ENCODE measurements at places on chromosomes 4 and X.

- no peak for DNase-seq
Observed at GRCh38 chrX:29640106-29640505, 575.3 kb upstream of the MAGEB2 start.

DNA sequence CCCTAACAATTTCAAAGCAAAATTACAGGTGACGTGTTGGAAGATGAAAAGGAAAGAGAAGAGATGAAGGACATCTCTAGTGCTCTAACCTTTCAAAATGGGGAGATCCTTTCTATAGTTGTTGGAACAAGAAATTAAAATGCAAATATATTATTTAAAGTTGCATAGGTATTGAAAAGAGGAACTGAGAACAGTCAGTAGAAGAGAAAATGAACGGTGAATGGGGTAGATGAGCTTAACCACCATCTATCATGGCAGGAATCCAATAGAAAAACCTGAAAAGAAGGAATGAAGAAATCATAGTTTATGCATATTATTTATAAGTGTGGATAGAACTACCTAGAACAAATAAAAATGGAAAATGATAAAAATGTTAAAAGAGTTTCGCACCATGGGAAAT, 42.0 kb downstream of the ANXA5 start:
- no peak for DNase-seq

GRCh38 chrX:48945517-48946348, 11.7 kb downstream of the OTUD5 start:
- DNase-seq, result no peak

DNA sequence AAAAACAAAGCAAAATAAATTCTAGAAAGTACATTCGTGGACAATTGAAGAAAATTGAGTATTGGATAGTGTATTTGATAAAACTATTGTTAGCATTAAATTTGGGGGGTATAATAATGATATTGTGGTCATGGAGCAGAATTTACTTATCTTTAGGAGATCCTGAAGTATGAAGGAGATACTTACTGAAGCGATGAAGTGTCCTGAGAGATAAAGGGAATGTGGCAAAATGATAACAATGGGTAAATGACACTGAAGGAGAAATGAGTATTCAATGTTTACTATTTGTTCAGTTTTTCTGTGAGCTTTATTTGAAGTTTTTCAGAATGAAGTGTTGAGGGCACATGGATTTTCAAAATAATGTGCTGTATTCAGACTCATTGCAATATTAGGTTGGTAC, 30.0 kb upstream of the BLTP1 start:
- DNase-seq, result no peak

DNA sequence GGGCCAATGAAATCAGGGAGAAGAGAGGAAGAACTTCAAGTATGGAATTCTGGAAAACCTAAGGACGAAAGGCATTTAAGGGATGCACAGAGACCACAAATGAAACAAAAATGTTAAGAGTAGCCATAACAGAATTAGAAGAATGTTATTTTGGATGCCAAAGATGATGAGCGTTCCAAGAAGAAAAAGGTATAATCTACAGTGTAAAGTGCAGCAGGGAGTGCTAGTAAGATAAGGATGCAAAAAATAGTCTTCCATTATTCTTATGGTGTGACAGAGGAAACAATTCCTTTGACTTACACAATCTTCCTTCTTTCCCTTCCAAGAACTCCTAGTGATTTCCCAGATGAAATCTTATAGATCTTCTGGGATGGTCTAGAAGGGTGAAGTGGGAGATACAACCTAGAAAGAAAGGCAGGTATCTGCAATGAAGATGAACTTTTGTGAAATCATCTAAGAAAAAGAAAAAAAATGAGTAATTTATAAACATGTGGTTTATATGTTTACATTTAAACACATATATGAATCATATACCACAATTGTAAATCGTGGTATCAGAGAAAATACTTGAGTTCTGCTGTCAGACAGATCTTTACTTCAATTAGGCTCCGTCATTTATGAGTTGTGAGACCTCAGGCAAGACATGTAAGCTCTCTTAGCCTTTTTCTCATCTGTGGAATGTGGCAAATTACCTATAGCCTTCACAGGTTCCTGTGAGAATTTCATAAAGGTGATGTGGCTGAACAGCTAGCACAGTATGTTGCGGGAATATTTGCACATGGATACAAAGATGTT, 8.1 kb downstream of the MORF4L2 start:
- no peak for DNase-seq

GRCh38 chr4:39286263-39286662, 79.9 kb downstream of the RFC1 start:
- DNase-seq, result no peak

- no peak for DNase-seq
Observed at GRCh38 chr4:146379744-146380143, 142.0 kb downstream of the SLC10A7 start.

GRCh38 chr4:94669672-94670664, 87.8 kb upstream of the BMPR1B start:
- DNase-seq, result no peak

DNA sequence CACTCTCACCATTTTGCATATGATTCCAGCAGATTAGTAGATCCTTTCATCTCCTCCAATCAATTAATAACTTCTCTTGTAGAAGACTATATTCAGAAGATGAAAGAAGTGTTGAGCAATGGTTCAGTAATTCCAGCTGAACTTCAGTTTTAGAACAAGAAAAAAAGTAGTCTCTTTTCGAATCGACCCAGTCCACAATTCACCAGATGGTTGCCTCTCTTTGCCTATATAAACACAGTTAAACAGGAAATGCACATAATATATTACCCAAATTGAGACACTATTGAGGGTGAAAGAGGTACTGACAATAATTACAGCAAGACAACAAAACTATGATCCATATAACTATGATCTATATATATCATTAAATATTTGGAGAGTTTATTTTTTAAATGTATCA, 16.8 kb upstream of the FAM241A start:
- DNase-seq, result no peak

DNA sequence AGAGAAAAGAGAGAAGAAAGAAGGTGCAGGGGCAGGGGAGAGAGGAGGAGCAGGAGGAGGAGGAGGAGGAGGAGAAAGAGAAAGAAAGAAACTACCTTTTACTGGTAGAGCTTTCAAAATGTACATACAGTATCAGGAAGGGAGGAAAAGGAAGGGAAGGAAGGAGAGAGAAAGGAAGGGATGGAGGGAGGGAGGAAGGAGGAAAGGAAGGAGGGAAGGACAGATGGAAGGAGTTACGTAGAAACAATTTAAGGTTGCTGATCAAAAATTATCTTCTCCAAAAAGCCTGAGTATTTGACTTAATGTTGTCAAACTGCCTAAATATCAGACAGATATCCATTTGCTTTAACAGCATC, 13.4 kb downstream of the TBC1D9 start:
- DNase-seq, result no peak

DNA sequence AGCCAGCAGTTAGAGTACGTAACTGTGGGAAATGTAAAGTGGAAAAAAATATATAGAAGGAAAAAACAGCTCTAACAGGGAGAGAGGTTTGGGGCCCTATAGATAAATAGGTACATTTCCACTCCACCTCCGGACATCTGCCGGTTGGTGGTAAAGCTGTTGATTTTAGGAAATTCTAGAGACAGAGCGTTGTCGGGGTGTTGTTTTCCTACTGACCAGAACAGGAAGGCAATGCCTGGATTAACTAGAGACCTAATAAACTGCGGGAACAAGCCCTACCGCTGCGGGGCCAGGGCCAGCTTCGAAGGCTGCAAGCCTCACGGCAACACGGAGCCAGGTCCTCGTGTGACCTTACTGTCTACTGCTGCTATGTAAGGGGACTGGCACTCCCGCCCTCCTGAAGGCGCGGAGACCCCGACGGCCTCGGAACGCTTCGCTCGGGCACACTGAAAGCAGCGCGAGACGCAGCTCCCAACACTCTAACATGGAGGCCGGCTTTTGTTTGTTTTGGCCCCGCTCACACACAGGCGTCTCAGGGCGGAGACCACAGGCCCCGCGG, 702 bp upstream of the CDKN2AIP start:
- DNase-seq, result no peak

DNA sequence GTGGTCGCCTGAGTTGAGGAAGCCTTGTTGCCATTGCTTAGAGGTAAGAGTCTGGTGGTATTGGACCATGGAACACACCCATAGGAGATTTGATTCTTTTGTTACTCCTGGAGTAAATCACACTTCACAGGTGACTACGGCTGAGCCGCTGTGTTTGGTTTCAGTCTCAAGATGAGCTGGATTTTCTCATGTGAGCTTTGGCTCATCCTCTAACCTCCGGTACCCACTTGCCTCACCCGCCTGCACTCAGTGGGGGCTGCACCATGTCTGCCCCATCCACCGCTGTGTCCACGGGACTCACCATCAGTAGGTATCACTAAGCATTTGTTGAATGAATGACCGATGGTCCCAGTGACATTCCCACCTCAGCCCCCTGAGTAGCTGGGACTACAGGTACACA, 52.7 kb downstream of the HTT-AS start:
- no peak for DNase-seq

GRCh38 chrX:96449896-96450295, 234.7 kb upstream of the DIAPH2 start:
- no peak for DNase-seq

DNA sequence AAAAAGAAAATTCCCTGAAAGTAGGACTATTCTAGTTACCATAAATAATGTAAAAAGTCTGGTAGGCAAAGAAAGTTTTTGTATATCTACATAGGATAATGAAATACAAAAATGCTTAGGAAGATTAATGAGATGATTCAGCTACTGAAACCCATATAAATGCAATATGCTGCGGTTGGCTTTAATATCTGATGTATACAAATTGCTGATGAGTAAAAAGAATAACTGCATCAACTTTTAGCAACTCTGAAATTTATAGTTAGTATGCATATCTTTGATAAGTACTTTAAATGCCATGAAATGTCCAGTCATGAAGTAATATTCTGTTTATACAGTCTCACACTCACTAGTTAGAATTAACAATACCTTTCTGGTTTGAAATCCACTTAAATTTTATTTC, 404.8 kb downstream of the TLL1 start:
- DNase-seq, result peak; percentile 44

- DNase-seq, result no peak
Observed at GRCh38 chr4:88659055-88659889, 38.4 kb downstream of the NAP1L5 start.

GRCh38 chrX:1596676-1597344, 5.4 kb downstream of the AKAP17A start:
- no peak for DNase-seq

- no peak for DNase-seq
Observed at GRCh38 chr4:127362686-127363085, 270.1 kb upstream of the INTU start.

DNA sequence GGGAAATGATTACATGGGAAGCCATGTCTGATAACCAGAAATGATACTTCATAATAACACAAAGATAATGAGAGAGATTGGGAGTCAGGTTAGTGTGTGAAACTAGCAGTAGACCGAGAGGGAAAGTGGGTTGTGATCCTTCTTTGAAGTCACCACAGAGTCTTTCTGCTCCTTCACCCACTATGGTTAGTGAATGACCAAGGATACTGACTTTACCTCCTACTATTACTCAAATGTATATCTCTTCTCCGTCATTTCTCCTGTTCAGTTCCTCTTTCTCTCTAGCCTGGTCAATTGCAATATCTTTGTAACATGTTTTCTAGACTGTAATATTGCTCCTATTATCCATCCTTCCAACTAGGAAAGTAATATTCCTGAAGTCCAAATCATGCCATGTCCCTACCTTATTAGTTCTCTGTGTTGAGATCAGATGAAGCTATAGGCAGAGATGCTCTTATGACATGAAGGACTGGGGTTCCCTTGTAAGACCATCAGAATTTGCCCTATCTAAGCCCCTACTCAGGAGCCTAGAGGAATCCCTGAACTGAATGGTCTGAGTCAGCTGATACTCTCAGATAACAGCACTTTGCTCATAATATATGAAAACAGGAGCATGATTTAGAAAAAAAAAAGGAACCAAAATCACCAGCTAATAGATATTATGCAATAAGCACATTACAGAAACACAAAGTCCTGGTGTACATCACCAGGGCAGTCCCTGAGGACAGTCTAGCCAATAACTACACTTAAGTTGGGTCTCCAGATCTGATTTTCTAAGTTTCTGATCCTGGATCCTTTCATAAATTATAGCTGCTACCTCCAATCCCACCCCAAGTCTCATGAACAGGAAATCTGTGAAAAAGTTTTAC, 81.2 kb downstream of the SHROOM3 start:
- no peak for DNase-seq

DNA sequence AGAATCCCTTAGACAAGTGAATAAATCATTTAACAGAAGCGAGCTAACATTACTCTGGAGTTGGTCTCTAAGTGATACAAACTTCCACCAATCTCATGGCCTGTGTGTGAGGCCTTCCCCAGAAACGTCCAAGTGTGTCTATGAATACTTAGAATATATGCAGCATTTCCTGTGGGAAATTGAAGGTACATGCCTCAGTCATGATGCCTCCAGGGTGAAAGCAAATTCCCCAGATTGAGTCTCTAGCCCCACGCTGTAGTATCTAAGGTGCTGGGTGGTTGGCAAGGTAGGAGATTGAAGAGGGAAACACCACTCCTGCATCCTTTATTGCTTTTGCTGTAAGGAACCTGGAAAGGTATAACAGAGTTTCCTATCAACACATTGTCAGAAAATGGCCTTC, 113.8 kb downstream of the IL13RA2 start:
- no peak for DNase-seq

DNA sequence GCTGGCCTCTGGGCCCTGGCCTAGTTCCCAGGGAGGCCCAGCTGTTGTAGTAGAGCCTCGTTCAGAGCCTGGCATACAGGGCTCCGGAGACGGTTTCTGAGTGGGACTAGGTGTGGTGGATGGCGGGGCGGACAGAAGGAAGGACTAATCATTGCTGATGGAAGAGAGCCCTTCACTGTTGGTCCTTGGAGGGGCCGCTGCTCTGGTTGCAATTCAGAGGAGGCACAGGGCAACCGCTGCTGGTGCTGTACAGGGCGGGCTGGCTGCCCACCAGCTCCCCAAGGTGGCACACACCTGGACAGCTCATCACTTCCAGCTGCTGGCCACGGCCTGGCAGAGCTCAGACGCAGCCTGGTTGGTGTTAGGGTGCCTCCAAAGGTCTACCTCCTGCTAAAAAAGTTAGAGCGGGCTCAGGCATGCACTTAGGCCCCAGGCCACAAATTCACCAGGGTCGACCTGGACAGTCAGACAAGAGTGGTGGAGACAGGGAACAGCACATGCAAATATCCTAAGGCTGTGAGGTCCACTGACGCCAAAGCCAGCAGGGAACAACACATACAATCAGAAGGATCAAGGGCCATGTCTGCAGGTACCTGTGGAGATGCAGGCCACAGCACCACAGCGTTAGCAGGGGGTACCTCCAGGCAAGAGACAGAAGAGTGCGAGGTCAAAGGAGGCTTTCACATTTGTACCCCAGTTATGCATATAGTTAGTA, 7.5 kb upstream of the RNF4 start:
- no peak for DNase-seq

DNA sequence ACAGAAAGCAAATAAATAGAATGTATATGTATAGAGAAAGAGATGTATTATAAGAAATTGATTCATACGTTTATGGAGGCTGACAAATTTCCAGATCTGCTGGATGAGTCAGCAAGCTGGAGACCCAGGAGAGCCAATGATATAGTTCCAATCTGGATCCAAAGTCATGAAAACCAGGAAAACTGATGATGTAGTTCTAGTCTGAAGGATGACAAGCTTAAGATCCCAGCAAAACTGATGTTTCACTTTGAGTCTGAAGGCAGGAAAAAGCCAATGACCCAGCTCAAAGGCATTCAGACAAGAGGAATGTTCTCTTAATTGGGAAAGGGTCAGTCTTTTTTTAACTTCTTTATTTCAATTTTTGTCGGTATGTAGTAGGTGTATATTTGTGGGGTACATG, 102.6 kb downstream of the LHFPL1 start:
- no peak for DNase-seq

- DNase-seq, result no peak
Observed at GRCh38 chr4:185920171-185920570, 108.2 kb upstream of the SORBS2 start.
